ENCODE measurements at places on chromosomes 2 and 18. TPM values are rescaled to one million over a fixed set of nuclear protein-coding genes. Genes with fewer than 3 reads are reported as not detected.

Gene COLEC12
- 27.1 TPM for total RNA-seq

Gene IL1A
- total RNA-seq, result 2.9 TPM

Gene VAMP5
- 80.7 TPM for total RNA-seq

Gene FAM237A
- total RNA-seq, result not detected

Gene TGFA
- not detected for total RNA-seq

Gene SEMA4F
- 4.7 TPM for total RNA-seq

Gene UGT1A6
- not detected for total RNA-seq

Gene LRRTM1
- total RNA-seq, result not detected

Gene CCDC141
- 0.15 TPM for total RNA-seq

Gene SH3BP4
- 28.1 TPM for total RNA-seq

Gene EFEMP1
- 3,226 TPM for total RNA-seq

Gene BMP10
- total RNA-seq, result not detected

Gene RNF125
- 0.30 TPM for total RNA-seq

Gene RGPD4
- total RNA-seq, result not detected

Gene MRPS9
- 31.8 TPM for total RNA-seq
